ENCODE measurements at places on chromosomes 2 and 18.

- no peak for DNase-seq
Observed at GRCh38 chr18:38243291-38243690, 677.7 kb upstream of the CELF4 start.

- no peak for DNase-seq
Observed at GRCh38 chr2:53786352-53786704, 425 bp downstream of the ASB3 start.

GRCh38 chr2:220460257-220460985, 833.0 kb downstream of the SLC4A3 start:
- no peak for DNase-seq

- no peak for DNase-seq
Observed at GRCh38 chr2:199458806-199459285, 1.1 kb upstream of the SATB2 start.

DNA sequence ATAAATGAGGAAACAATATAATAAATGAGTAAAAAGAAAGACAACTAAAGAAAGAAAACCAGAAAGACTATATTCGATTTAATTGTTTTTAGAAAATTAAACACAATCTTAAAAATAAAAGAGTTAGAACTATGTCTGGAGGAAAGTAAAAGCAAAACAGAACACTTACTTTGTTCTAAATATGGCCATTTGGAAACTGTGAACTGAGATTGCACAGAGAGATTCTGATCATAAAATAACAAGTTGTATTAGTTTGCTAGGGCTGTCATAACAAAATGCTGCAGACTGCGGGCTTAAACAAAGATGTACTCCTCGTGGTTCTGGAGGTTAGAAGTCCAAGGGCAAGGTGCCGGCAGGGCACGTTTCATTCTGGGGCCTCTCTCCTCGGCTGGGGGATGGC, 128.1 kb upstream of the AQP4 start:
- DNase-seq: no peak
